ENCODE measurements at places on chromosomes 16 and 17.

DNA sequence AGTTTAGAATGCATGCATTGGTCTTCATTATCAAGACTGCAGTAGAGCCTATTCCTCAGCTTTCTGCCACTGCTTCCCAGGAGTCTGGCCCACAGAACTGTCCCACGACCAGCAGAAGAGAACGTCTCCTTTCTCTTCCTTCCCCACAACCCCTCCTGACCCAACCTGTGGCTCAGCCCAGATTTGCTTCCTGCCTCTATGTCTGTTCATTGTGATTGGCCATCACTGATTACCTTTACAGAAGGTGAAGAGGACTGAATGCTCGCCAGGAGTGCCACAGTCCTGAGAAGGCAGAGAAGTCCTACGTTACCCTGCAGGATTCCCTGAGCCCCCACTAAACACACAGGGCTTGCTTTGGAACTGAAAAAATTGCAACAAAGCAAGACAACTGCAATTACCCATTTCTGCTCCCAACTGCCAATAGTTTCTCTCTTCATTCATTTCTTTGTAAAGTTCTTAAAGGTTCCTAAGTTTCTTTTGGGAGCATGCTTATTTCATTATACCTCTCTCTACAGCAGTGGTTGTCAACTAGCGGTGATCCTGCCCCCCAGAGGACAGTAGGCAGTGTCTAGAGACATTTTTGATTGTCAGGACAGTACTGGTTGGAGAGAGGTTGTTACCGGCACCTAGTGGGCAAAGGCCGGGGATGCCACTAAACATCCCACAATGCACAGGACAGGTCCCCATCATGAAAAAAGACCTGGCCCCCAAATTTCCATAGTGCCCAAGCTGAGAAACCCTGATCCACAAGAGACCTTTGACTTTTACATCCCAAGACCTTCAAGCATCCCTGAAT lies 4.5 kb upstream of the NAT9 start:
- DNase-seq, result no peak

DNA sequence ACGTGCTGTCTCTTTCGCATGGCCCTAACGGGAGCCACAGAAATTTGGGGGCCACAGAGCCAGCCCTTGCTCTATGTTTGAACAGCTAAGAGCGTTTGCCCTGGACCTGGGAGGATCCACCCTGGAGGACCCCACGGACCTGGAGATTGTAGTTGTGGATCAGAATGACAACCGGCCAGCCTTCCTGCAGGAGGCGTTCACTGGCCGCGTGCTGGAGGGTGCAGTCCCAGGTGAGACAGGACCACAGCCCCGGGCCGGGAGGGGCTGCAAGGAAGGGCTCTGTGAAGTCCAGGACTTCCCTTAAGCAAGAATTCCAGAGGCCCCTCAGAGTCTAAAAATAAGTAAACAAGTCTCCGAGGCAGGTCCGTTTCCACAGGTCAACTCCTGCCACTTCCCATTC lies 11.9 kb downstream of the CDH15 start:
- no peak for DNase-seq

GRCh38 chr17:11705111-11705510 lies 106.8 kb downstream of the DNAH9 start:
- no peak for DNase-seq

DNA sequence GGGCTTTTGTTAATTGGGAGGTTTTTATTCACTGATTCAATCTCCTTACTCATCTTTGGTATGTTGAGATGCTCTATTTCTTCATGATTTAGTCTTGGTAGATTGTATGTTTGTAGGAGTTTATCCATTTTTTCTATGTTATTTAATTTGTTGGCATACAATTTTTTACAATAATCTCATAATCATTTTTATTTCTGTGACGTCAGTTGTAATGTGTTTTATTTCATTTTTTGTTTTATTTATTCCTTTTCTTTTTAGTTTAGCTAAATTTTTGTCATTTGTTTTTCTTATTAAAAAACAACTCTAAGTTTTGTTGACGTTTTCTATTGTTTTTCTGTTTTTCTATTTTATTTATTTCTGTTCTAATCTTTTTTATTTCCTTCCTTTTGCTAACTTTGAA lies 389.8 kb downstream of the HS3ST3B1 start:
- DNase-seq, result no peak

- no peak for DNase-seq
Observed at GRCh38 chr16:17939122-17939536, 397.4 kb downstream of the NPIPA8 start.

DNA sequence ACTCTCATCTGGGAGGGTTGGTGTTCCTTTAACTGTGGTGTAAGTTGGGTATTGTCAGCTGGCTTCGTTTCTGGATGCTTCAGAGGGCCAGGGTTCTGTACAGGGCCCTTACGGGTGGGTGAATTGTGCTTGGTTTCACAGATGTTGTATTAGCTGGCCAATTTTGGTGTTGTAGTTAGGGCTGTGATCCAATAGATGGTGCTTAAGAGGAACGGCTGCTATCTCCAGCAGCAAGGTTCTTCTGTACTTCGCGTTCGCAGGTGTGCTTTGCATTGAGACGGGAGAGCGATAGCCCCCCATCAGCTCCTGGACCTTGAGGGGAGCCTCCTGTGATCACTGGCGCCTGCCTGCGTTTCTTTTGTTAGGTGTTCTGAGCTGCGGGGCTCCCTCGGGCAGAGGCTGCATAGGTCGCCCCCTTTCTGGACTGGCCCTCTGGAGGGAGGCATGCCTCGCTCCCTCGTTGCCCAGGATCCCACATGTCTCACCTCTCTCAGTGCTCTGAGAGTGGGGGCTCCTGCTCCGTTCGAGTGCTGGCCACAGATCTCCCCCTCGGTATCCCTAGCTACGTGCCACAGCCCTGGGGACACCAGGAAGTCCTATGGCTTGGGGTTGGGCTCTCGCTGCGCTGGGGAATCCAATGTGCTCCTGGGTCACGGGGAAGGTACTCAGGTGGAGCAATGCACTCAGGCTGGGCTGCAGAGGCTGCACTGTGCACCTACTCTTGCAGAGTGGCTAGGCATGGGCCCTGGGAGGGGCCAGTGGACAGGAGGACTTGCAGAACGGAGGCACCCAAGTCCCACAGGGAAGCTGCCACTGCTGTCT lies 837 bp upstream of the PRDM7 start:
- DNase-seq, result peak; percentile 18

DNA sequence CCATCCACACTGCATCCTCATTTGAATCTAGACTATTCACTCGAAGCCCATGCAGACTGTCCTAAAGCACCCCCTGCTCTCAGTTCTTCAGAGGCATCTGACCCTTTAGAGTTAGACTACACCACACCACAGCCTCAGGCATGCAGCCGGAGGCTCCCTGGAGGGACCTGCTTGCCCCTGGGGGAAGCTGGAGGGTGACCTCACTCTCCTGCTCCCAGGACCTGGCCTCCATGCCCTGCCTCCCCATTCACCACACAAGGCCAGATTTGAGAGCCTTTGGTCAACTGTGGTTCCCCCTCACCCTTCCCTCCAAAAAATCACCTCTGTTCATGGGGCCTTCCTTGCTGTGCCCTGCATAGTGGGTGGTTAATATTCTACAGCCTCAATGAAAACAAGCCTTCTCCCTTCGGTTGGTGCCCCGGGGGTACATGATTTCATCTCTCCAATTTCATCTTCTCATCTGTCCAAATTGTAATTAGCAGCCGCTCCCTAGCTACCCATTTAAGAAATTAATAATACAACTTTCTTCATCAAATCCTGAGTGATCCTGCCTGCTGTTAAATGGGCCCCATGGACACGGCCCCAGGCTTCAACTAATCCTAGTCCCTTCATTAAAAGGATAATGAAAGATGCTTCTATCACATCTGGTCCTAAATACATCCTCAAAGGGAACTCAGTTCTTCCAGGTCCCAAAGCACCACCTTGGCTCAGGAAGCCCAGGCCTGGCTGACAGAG lies 24.4 kb downstream of the ABCC12 start:
- DNase-seq, result no peak

DNA sequence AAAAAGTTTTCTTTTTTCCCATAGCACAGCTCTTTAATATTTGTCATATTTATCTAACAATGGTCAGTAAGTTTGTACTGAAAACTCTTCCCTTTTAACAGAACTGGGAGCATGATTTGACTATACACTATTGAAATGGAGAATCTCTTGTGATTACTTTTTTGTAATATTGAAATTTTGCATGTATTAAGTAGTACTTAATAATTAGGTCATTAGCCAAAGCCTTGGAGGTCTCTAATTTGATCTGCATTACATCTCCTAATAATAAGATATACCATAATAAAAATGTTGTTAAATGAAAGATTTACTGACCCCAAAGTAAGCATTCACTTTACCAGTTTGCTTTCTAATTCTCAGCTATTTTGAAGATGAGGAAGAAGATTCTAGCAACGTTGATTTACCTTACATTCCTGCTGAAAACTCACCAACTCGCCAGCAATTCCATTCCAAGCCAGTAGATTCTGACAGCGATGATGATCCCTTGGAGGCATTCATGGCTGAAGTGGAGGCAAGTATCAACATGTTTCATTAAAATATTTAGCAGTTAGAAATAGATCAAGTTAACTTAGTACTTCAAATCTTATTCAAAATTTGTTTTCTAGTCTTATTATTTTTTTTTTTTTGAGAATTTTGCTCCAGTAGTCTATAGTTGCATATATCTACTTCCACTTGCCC lies 18.2 kb downstream of the DDX42 start:
- no peak for DNase-seq

- no peak for DNase-seq
Observed at GRCh38 chr17:38416840-38417209, 11.4 kb upstream of the ARHGAP23 start.

DNA sequence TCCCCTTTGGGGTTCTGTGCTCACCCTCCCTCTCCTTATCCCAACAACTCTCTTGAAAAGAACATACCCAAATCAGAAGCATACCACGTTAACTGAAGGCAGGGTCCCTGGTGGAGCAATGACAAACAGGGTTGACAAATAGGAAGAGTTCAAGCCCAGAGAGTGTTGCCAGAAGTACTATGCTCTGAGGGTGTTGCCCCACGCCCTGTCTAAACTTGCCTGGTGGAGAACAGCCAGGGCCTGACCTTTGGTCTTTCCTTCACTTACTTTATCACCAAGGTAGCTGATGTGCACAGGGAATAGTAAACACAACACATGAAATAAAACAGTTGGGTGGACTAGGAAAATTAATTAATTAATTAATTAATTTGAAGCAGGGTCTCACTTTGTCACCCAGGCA lies 23.3 kb downstream of the ZNF75A start:
- DNase-seq, result no peak

GRCh38 chr17:19335951-19336631 lies 26.4 kb downstream of the B9D1 start:
- no peak for DNase-seq

- no peak for DNase-seq
Observed at GRCh38 chr17:59616253-59616920, 3.3 kb upstream of the CLTC start.

- DNase-seq, result no peak
Observed at GRCh38 chr17:18954321-18954720, 2.4 kb downstream of the SLC5A10 start.

- no peak for DNase-seq
Observed at GRCh38 chr17:36608794-36609497, 7.6 kb downstream of the MRM1 start.

GRCh38 chr17:58032691-58033415 lies 25.8 kb upstream of the SRSF1 start:
- no peak for DNase-seq

DNA sequence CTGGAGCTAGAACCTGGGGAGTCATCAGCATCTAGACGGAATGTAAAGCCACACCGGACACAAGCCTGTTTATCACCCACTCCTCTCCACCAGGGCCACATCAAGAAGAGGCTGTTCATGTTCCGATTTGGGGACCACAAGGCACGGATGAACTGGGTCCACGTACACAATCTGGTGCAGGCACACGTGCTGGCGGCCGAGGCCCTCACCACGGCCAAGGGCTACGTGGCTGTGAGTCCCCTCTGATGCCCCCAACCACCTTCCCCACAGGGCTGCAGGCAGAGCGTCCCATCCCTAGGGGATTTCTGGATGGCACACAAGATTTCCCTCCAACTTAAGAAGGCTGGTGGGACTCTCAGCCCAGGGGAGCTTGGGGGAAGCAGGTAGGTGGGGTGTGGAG lies 19.1 kb downstream of the SDR42E2 start:
- DNase-seq, result no peak

- no peak for DNase-seq
Observed at GRCh38 chr17:57270801-57271245, 14.5 kb downstream of the MSI2 start.

DNA sequence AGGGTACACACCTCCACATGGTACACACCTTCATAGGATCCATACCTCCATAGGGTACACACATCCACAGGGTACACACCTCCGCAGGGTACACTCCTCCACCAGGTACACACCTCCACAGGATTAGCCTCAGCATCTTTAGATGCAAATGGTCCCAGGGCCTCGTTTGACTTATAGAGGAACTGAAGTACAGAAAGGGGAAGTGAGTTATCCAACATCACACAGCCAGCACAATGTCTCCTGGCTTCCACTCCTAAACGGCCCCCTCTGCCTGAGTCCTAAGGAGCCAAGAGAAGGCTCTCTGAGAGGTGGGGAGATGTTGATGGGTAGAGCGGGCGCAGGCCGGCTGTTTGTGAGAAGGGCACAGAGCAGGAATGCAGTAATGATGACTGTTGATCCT lies 12.0 kb downstream of the FOXN1 start:
- DNase-seq, result no peak

GRCh38 chr17:76565728-76566612 lies 19.7 kb downstream of the ST6GALNAC2 start:
- DNase-seq, result no peak

DNA sequence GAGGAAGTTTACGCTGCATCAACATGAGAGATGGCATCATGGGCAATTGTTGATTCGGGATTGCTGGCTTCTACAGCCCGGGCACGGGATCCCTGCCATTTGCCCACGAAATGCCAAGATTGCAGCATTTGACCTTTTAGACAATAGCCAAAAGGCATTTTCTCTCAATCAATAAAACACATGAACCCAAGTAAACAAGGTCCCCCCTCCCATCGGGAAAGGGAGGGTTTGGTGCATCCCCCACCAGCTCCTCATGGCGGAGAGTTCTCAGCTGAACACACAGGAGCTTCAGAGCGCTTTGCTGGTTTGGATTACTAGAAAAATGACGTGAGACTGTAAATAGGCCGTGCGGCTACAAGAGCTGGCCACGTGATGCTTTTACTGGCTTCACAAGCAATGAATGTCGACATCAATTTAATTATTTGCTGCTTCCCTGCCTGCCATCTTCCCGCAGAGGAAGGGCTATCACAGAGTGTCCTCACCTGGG lies 147.6 kb downstream of the C16orf95 start:
- no peak for DNase-seq

DNA sequence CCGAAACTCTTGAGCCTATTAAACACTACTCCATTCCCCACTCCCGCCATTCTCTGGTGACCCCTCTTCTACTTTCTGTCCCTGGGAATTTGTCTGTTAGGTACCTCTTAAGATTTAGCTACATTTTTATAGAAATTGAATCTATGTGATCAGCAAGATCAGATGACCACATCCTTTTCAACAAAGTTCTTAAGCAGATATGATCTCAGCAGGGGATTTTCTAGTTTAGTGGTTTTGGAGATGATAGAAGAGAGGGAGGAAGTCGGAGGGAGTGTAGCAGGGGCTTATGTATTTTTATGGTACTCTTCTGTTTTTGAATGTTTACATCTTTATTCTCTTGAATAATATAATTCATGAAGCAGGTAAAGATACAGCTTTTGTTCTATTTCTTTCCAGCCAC lies 40.8 kb downstream of the RPA1 start:
- no peak for DNase-seq

Data from smooth muscle cell of the brain vasculature (primary cell).